ENCODE measurements at places on chromosomes 5 and 9.

DNA sequence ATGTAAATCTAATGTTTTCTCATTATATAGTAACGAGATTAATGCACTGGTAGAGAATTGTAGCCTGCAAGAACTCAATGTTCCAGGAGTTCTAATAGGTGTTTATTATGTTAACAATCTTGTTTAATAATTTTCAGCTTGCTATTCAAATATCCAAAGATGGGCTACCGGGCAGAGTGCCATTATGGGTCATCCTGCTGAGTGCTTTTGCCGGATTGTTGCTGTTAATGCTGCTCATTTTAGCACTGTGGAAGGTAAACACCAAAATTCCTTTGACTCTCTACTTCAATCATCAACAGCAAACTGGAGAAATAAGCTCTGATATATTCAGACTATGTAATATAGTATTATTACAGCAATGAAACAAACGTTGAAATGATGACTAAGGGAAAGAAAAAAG is 41.9 kb upstream of the ITGA2 start:
- no peak for DNase-seq

GRCh38 chr9:88980740-88981203 is 10.5 kb upstream of the S1PR3 start:
- DNase-seq = no peak

DNA sequence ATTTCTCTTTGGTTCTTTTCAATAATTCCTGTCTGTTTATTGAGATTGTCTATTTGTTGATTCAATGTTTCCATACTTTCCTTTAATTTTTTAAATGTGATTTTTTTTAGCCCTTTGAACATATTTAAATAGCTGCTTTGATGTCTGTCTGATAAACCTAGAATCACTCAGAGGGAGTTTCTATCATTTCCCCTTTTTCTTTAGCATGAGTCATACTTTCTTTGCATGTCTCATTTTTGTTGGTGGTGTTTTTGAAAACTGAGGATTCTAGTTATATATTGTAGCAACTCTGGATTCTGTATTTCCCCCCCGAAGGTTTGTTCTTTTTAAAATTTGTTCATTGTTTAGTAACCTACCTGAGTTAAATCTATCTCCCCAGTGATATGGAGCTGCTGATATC is 24.2 kb upstream of the ZNF618 start:
- DNase-seq = no peak

DNA sequence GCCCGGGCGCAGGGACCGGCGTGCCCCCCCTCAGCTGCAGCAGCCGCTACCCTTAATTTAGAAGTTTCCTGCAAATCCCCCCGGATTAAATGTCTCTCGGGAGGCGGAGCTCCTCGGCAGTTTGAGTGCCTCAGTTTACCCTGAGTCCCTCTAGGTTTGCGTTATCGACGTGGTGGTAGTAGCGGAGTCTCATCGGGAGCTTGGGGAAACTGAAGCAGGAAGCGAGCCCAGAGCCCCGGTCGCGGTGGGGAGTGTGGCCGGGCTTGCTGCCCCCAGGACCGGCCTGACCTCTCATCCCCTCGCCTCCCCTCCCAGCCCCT is 529 bp upstream of the TPM2 start:
- no peak for DNase-seq

GRCh38 chr9:118686959-118687358 is 682.3 kb downstream of the BRINP1 start:
- DNase-seq = no peak

GRCh38 chr9:137347928-137348327 is 45.9 kb upstream of the NRARP start:
- no peak for DNase-seq

DNA sequence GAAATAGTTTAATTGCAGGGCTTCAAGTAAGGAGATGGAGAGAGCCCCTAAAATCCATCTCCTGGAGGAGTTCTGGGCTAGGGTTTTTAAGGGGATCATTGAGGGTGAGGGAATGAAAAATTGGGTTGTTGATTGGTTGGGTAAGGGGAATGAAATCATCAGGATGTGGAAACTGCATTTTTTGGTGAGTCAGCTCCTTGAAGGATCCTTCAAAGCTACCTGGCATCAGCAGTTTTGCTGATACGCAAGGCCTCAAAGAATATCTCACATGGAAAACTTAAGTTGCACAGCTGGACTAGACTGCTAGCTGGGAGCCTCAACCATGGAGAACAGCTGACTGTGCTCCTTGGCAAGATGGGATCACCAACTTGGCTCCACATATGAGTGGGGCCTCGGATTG is 136.7 kb downstream of the FGF10 start:
- no peak for DNase-seq

GRCh38 chr9:4421847-4422246 is 68.4 kb upstream of the SLC1A1 start:
- no peak for DNase-seq

Data from C1 segment of cervical spinal cord (tissue), 14 donors.